Left lung (tissue), 14 donors: ENCODE measurements at places on chromosomes 11 and 22. TPM values are rescaled to one million over a fixed set of nuclear protein-coding genes. Genes with fewer than 3 reads are reported as not detected.

CLCF1 gene
- polyA plus RNA-seq = 10.9 TPM

KRTAP5-7 gene
- not detected for polyA plus RNA-seq

APOBEC3G gene
- 15.0 TPM for polyA plus RNA-seq

CNGA4 gene
- 1.3 TPM for polyA plus RNA-seq

CHEK2 gene
- polyA plus RNA-seq = 21.5 TPM

KCNQ1OT1 gene
- polyA plus RNA-seq = 2.7 TPM

MRGPRX3 gene
- not detected for polyA plus RNA-seq

MPZL3 gene
- 8.8 TPM for polyA plus RNA-seq

GRCh38 chr22:42937164-42937843, 77.6 kb downstream of the PACSIN2 start:
- DNase-seq = no peak

- DNase-seq = no peak
Measured at GRCh38 chr11:112885744-112886433, 75.3 kb upstream of the NCAM1 start.

DNA sequence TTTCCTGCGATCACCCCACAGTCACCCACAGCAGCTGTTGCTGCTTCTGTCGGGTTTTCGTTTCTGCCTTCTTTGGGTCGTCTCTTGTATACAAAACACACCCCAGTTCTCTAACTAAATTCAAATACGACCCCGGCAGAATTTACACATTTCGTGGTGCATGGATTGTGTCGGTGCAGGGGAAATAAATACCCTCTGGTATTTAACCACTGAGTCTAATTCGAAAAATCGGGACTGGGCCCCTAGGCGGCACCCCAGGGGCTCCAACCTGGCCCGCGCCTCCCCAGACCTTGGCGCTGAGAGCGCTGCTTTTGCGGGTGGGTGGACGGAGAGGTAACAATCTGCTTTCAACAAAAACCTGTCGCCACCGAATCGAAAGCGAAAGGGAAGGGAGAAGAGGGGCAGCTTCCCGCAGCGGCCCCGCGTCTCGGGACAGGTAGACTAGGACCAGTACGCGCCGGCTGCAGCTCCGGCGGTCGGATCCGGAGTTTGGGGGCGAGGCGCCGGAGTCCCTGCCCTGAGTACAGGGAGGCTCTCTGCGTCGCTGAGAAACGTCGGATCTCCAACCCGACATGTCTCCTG, 4.4 kb downstream of the ALX4 start:
- DNase-seq = no peak

- no peak for DNase-seq
Measured at GRCh38 chr11:129374081-129374992, 1.3 kb upstream of the BARX2 start.

- no peak for DNase-seq
Measured at GRCh38 chr11:106461839-106462545, 384.5 kb downstream of the AASDHPPT start.

DNA sequence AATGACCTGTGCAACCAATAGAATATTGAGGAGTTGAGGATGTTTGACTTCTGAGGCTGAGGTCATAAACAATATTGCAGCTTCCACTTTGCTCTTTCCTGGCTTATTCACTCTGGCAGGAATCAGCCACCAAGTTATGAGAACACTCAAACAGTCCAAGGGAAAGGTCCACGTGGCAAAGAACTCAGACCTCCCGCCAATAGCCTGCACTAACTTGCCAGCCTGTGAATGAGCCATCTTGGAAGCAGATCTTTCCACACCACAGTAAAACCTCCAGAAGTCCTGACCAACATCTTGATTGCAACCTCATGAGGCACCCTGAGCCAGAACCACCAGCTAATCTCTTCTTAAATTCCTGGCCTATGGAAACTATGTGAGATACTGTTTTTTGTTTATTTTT, 22.7 kb upstream of the PICALM start:
- DNase-seq = no peak

DNA sequence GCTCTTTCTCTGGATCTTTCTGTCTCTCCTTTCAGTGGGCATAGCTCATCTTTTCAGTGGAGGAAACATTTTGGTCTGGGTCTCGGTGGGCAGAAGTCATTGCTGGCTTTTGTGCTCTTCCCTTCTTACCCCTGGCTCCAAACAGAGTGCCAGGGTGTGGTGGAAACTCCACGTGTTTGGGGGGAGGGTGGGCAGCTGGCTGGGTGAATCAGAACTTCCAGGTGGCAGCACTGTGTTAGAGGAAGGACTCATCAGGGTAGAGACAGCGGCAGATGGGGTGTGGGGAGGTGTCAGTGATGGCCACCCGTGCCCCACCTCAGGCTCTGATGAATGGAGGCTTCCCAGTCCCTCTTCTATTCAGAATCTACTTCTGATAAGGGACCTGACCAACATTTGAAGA, 114.0 kb downstream of the GRIK4 start:
- no peak for DNase-seq

DNA sequence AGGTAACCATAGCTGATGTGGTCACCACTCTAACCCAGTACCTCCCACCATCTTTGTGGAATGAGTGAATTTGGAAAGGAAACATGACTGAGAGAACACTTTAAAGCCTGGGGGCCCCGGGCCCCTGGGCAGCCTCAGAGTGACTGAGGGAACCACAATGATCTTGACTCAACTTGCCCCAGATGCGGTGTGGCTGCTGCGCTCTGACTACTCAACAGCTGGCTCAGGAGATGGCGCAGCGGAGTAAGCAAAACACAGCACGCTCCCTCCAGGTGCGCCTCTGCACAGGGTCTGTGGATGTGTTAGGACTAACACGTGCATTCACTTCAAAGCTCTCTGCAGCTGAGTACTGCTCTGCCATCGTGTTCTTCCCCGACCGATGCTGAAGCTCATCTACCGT, 5.9 kb downstream of the RNF215 start:
- DNase-seq = no peak

DNA sequence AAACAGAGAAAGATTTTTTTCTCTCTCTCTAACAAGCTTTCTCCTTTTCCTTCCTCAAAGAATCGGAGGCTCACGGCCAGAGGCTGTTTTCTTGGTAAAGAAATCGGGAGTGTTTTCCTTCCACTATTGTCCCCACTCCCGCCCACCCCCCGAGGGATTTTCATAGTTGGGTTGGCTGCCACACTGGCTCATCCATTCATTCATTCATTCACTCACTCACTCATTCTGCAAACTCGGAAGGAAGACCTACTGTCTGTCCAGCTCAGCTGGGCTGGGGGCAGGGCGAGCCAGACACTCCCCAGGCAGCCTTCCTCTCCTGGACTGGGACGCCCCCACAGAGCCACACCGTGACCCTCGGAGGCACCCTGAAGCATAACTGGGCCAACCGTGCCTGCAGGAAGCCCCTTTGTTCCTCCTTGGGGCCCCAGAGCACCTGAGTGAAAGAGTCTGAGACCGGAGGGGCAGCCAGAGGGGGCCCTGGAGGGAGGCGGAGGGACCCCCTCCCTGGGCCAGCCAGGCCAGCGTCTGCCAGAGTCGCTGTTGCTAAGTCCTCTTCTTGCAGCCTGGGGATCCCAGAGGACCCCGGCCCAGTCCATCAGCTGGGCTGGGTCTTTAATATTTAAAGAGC, 17.0 kb downstream of the CDKN1C start:
- no peak for DNase-seq

- no peak for DNase-seq
Measured at GRCh38 chr11:119738059-119738439, 9.0 kb upstream of the NECTIN1 start.

DNA sequence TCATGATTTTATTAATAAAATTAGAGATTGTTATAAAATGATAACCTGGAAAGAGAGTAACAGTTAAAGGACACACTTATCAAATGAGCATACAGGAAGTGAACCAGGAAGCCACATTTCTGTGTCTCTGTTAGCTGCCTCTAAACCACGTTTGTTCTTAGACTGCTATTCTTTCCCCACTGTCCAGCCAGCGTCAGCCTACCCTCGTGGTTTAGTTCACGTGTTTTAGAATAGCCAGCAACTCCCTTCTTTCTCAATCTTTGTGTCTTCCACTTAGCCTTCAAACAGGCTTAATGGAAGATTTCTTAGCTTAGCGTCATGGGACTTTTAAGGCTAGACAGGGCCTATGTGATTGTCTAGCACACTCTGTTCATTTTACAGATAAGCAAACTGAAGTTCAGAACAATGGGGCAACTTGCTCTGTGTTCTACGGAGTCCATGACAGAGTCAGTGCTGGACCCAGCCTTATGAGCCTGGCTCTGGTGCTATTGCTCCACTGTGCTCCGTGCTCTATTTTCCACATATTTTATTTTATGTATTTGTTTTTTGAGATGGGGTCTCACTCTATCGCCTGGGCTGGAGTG, 27.2 kb downstream of the GRAMD1B start:
- DNase-seq = peak; percentile 60

GRCh38 chr11:16924826-16925560, 89.2 kb downstream of the PLEKHA7 start:
- DNase-seq = peak; percentile 85

- DNase-seq = peak; percentile 68
Measured at GRCh38 chr11:75031224-75031753, 42.6 kb downstream of the NEU3 start.

DNA sequence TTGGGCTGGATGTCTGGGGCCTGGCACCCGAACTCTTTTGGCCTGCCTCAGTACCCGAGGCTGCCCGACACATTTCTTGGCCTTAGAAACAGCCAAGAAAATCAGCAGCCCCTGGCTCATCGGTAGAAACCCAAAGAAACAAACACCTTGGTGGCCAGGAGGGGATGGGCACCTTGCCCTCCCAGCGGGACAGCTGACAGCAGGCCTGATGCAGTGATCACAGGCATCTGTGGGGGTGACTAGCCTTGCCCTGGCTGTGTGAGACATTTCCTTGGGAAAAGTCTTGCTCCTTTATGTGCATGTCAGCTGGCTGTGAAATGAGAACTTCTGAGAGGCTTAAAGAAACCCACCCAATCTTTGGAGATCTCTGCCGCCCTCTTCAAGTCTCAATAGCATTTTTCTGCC, 60.9 kb downstream of the SMIM38 start:
- DNase-seq = no peak

- no peak for DNase-seq
Measured at GRCh38 chr11:8381871-8382396, 118.3 kb upstream of the LMO1 start.

- DNase-seq = no peak
Measured at GRCh38 chr11:73717136-73717535, 43.7 kb downstream of the RAB6A start.

DNA sequence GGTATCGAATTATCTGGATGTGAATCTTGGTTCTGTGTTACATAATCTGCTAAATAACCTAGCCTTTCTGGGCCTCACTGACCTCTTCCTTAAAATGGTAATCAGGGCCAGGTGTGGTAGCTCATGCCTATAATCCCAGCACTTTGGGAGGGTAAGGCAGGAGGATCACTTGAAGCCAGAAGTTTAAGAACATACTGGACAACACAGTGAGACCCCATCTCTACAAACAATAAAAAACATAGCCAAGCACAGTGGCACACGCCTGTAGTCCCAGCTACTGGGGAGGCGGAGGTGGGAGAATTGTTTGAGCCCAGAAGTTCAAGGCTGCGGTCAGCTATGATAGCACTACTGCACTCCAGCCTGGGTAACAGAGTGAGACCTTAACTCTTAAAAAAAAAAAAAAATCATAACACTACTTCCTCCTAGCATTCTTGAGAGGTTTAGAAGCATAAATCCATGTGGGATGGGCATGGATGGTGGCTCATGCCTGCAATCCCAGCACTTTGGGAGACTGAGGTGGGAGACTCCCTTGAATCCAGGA, 72.5 kb downstream of the C11orf65 start:
- DNase-seq = no peak
